Thyroid gland (tissue), 4 donors: ENCODE measurements at places on chromosomes 2 and 18.

DNA sequence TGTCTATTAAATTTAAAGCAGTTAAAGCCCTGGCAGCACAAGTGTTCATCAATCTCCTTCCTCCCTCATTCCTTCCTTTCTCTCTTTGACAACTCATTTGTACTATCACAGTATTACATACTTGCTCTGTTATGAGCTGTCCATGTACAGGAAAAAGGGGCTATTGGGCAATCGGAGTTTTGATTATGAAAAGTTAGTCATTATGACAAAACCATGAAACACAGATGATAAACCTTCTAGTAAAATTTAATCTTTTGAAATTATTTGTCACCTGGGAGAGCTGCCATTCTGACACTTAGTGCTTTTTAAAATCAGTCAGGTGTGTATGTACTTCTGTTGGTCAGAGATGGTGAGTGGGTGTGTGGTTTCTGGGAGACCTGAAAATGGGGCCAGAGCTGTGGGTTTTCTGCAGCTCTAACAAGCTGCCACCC, 39.4 kb downstream of the MAP4K4 start:
- no peak for DNase-seq

- no peak for DNase-seq
Observed at GRCh38 chr2:84972932-84973331, 2.0 kb downstream of the KCMF1 start.

GRCh38 chr18:13501543-13501887, 224.8 kb downstream of the FAM210A start:
- DNase-seq, result no peak

DNA sequence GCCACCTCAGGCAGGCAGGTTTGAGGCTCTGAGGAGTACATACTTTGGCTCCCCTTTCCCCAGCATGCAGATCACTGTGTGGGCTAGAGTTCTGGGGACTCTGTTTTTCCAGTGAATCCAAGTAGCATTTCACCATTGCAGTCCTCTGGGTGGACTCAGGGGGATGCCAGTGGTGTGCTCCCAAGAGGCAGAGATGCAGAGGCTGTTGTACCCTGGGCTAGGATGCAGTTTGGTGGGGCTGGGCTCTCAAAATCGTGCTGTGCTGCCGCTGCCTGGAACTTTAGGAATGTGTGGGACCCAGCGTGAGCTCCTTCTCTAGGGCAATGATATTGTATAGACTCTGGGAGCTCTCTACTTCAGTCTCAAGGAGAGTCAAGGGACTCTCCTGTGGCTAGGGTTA, 104.9 kb downstream of the MYO3B start:
- DNase-seq, result no peak

- DNase-seq, result no peak
Observed at GRCh38 chr2:21163213-21163612, 39.4 kb downstream of the TDRD15 start.

- no peak for DNase-seq
Observed at GRCh38 chr18:77911971-77912605, 662.4 kb downstream of the GALR1 start.

GRCh38 chr2:47083886-47084687, 71.0 kb downstream of the STPG4 start:
- no peak for DNase-seq

GRCh38 chr2:174334278-174334715, 457 bp upstream of the SP9 start:
- no peak for DNase-seq

GRCh38 chr2:237060534-237061312, 25.0 kb upstream of the COPS8 start:
- DNase-seq, result peak; percentile 65

DNA sequence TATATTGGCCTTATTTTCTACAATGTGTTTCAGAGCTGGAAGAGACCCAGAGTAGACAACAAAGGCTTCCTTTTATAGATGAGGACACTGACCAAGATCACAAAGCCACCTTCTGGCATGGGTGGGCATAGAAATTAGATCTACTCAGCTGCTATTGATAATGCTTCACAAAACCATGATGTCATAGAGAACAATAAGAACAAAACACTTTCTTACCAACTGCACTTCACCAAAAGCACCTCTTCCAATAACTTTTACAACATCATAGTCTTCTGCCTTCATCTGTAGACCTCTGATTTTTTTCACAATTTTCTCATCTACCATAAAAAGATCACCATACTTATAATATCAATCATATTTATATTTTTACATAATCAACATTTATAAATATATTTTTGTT, 58.1 kb downstream of the ROCK2 start:
- DNase-seq, result no peak

- DNase-seq, result no peak
Observed at GRCh38 chr2:177353187-177353478, 39.4 kb upstream of the AGPS start.

- no peak for DNase-seq
Observed at GRCh38 chr2:121034551-121034950, 250.5 kb downstream of the TFCP2L1 start.

GRCh38 chr18:46756025-46756558, 761 bp downstream of the ST8SIA5 start:
- no peak for DNase-seq

- no peak for DNase-seq
Observed at GRCh38 chr2:210072493-210072892, 70.1 kb downstream of the RPE start.

GRCh38 chr2:160199683-160200389, at the start of gene ITGB6:
Gene ITGB6 (minus strand): TSS chr2:160200272. CDS start chr2:160200063, 209 bp downstream.
- DNase-seq, result no peak

GRCh38 chr2:46862514-46862913, 53.1 kb downstream of the MCFD2 start:
- DNase-seq, result no peak

DNA sequence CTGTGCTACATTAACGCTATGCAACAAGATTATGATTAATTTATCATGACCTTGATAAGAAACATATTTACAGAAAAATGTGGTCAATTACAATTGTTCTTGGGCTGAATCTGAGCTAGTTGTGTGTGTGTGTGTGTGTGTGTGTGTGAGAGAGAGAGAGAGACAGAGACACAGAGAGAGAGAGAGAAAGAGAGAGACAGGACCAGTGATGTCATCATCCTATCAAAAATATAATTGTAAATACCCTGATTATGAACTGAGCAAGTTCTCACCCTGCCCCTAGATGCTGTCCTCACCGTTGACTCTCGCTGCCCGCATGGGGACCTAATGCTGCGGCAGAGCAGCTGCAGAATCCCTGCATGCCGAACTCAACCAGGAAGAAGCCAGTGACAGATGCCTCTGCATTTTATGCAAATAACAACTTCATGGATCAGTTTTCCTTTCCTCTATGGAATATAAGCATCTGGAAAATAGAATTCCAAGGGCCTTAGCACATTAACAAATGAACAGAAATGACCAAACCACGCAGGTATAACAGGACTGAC, 512.5 kb downstream of the PLCL1 start:
- DNase-seq, result no peak

DNA sequence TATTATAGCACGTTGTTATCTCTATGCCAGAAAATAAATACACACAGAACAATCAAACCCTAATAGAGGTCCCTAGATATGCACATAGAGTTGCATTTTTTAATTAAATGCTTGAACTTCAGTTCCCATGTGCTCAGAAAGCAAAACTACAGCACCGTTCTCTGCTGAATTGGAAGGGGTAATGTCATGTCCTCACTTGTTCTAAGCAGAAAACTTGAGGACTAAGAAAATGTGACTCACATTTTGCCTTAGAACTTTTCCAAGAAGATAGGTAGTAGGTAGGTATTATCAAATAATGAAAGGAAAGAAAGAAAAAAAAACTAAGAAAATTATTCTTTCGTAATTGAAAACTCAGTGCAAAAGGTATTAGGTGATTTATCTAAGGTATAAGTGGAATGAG, 607.3 kb downstream of the ERBB4 start:
- DNase-seq, result no peak

DNA sequence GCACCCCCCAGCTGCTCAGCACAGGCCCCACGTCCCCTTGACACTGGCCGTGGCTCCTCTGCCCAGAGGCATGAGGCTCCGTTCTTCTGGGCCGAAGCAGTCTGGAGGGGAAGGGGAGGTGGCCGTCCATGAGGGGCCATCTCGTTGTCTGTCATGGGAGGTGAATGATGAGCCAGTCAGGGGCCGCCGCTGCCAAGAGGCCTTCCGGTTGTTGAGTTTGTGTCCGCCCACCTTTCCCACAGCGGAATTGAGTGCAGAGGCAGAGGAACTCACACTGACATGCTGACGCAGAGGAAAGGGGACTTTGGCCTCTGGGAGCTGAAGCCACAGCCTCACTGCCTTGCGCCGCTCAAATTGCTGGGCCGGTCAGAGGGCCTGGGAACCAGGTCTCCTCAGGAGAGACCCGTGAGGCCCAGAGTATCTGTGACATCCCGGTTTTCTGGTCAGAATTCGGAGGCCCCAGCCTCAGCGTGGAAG, 268.4 kb downstream of the ATAD2B start:
- DNase-seq, result no peak

DNA sequence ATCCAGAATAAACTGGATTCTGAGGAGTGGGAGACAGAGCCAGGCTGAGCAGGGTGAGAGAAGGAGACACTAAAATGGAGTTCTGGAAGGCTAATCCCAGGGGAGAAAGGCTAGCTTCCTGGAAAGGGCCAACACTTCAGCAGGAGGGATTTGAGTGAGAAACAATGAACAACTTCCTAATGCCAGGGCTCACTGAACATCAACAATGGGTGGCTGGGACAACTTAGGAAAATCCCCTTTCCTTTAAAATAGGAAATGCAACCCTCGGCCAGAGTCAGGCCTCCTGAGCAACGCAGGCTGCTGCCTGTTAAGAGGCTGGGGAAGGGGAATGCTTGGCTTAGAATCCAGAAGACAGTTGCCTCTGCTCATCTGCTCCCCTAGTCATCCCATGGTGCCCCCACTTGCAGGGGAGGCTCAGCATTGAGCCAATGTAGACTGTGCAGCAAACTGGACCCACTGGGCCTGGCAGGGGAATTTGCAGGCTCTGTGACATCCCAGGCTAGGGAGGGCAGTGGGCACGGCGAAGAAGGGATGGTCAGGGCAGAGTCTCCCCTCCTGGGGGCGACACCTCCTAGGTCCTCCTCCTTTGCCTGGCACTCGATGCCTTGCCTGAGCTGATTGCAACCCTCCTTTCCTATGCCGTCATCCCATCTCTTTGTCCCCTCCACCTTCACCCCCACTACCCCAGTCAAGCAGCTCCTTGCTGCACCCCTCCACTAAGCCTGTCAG, 182.5 kb downstream of the TNS1 start:
- no peak for DNase-seq

DNA sequence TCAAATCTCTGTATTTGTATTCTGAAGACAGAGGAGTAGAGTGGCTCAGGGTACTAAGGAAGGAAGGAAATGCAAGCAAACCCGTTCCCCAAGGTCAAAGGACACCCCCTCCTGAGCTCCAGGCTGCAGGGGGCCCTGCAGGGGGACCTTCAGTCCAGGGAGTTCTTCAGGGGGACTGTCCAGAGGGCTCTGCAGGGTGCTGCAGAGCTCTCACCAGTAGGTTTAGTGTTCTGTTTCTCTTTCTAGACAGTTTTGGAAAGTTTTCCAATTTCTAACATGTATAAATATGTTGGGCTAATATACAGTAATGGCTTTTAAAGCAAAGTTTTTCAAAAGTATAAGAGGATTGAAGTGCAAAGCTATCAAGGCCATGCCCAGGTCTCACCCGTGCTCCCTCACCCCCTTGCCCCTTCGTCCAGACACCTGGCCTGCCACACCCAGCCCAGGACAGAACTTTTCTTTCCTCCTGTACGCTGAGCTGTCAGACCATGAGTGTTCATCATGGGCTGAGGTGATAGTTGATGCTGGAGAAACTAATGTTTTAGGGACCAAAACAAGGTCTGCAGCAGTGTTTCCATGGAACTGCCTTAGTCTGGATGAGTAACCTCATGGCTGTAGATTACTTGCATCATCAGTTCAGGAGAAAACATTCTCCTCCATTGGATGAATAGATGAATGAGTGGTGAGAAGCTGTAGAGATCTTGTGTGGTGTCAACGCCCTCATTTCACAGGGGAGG, 134.2 kb downstream of the GLI2 start:
- no peak for DNase-seq

DNA sequence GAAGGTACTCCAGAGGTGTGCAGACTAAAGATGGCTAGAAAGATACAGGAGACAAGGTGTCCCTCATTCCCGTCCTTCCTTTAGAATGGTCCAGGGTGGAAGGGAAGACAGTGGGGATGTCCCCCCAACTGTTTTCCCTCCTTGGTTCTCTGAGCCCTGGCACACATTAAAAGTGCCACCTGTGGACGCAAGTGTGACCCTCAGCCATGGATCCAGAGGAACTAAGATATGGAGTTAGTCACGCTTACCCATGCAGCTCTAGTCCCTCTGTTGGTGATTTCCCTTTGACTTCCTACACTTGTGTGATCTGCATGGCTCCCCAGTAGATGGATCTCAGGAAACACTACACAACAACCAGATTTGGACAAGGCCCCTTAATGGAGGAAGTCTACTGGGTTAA, 113.1 kb upstream of the SRD5A2 start:
- DNase-seq, result no peak

DNA sequence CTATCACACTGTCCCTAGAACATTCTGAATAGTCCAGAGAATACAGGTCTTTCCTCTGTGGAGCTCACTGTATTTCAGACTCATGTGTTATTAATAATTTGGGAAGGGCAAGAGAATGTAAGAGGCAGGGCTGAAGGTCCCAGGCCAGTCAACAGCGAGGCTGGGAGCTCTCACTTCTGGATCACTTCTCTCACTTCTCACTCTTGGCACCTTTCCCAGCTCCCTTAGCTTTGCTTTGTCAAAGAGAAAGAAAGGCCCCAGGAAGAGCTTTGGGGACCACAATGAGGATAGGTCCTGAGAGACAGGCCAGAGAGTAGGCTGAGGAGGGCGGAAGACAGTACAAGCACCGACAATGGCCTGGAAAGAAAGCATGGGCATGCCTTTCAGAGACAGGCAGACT, 11.2 kb downstream of the EFR3B start:
- peak; percentile 57 for DNase-seq
